Hindlimb muscle (tissue), 1 donor: ENCODE measurements at places on chromosomes 7 and 10.

DNA sequence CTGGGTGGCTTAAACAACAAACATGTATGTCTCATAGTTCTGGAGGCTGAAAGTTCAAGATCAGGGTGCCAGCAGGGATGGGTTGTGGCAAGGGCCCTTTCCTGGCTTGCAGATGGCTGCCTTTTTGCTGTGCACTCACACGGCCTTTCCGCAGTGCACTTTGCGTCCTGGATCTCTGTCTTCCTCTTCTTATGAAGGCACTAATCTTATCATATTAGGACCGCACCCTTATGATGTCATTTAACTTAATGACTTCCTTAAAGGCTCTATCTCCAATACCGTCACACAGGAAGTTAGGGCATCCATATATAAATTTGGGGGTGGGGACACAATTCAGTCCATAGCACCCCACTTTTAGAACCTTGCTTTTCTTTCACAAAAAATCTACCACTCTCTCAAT, 255.2 kb downstream of the SNX13 start:
- no peak for DNase-seq

DNA sequence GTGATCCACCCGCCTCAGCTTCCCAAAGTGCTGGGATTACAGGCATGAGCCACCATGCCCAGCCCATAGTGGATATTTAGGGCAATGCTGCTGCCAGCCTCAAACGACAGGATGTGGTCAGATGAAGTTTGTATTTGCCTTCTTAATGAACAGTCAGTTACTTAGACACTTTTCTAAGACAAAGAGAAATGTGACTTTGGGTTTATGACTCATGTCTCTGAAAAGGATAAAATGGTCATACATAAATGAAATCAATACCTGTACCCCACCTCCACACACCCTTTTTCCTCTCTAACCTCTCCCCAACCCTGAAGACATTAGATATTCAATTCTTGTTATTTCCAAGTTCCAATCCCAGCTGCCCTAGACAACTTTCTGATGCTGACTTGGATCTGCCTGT, 109.3 kb upstream of the INSIG1 start:
- DNase-seq, result no peak

- DNase-seq, result peak; percentile 23
Observed at GRCh38 chr7:81457852-81458522, 311.9 kb downstream of the HGF start.

GRCh38 chr7:27739301-27739908, 557 bp upstream of the TAX1BP1 start:
- no peak for DNase-seq

- no peak for DNase-seq
Observed at GRCh38 chr10:98000346-98000745, 30.1 kb downstream of the CRTAC1 start.

- no peak for DNase-seq
Observed at GRCh38 chr7:134823400-134823799, 44.0 kb downstream of the CALD1 start.

GRCh38 chr7:40156988-40157387, 22.2 kb downstream of the SUGCT start:
- DNase-seq, result no peak

DNA sequence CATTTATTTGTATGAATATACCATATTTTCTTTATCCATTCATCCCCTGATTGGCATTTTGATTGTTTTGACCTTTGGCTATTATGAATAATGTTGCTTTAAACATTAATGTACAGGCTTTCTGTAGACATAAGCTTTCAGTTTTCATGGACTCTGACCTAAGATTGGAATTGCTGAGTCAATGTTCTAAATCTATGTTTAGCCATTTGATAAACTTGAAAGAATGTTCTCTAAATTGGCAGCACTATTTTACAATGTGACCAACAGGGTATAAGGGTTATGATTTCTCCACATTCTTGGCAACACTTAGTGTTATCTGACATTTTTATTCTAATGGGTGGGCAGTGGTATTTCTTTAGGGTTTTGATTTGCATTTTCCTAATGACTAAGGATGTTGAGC, 229.7 kb upstream of the ETV1 start:
- DNase-seq, result no peak

- DNase-seq, result no peak
Observed at GRCh38 chr10:44295644-44296241, 89.2 kb downstream of the CXCL12 start.

DNA sequence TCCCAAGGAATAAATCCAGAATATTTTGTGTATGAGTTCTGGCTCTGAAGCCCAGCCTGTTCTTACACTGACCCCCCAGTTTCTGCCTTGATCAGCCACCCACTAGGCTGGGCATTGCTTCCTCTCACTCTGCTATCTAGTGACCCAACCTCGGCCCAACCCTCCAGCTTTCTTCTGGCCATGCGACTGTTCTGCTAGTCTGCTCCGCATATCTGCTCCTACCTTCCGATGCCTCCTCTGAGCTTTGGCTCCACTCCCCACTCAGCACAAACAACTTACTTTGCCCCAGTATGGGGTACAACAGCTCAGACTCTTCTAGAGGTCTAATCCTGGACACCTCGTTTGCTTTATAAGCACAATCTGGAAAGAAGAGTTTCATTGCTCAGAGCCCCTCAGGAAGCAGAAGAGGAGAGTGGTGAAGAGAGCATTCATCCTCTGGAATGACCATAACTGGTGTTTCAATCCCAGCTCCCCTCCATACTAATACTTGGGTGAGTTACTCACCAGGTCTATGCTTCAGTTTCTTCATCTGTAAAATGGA, 99.6 kb downstream of the NPSR1 start:
- no peak for DNase-seq

- DNase-seq, result no peak
Observed at GRCh38 chr7:136050462-136050847, 73.3 kb upstream of the MTPN start.

GRCh38 chr7:69878015-69878414, 279.7 kb downstream of the AUTS2 start:
- no peak for DNase-seq

GRCh38 chr10:96244354-96244753, 27.0 kb downstream of the BLNK start:
- DNase-seq, result no peak

- DNase-seq, result no peak
Observed at GRCh38 chr7:158805937-158806336, 23.4 kb downstream of the ESYT2 start.

GRCh38 chr7:10860516-10860915, 113.2 kb upstream of the PHF14 start:
- no peak for DNase-seq
